Activated T-helper 1 cell treated with anti-CD3 and anti-CD28 coated beads, Interleukin-12 subunit alpha, Interleukin-12 subunit beta, Interleukin-2, Interleukin-4 antibody, amounts not matched to agents 30 ng/mL and 10 ng/mL and 1 ng/mL, durations not matched to agents 14 hours and 24 hours and 36 hours (primary cell): ENCODE measurements at places on chromosomes 4 and X. TPM values are rescaled to one million over a fixed set of nuclear protein-coding genes. Genes with fewer than 3 reads are reported as not detected.

JCHAIN gene
- not detected in 2 replicates for total RNA-seq

ZDHHC15 gene
- 0.24 TPM in 1 of 2 replicates, not detected in the other for total RNA-seq

FGD1 gene
- total RNA-seq: 0.15 and 0.21 TPM in 2 replicates

TIMP1 gene
- total RNA-seq: 61.7 and 70.1 TPM in 2 replicates

TRIML2 gene
- not detected in 2 replicates for total RNA-seq

GRSF1 gene
- total RNA-seq: 124 and 133 TPM in 2 replicates

HCCS gene
- total RNA-seq: 30.6 and 31.2 TPM in 2 replicates

ACSL4 gene
- 76.0 and 77.3 TPM in 2 replicates for total RNA-seq

IL3RA gene
- 4.2 and 5.3 TPM in 2 replicates for total RNA-seq

HDAC6 gene
- total RNA-seq: 44.7 and 56.4 TPM in 2 replicates

HSD17B13 gene
- total RNA-seq: 0.10 TPM in 1 of 2 replicates, not detected in the other

ELMOD2 gene
- total RNA-seq: 10.8 and 15.7 TPM in 2 replicates

SOWAHD gene
- total RNA-seq: 0.21 and 0.34 TPM in 2 replicates

REELD1 gene
- total RNA-seq: 0.22 TPM in 1 of 2 replicates, not detected in the other

CT45A1 gene
- total RNA-seq: not detected in 2 replicates

CTAG2 gene
- not detected in 2 replicates for total RNA-seq

GRXCR1 gene
- not detected in 2 replicates for total RNA-seq

F11 gene
- not detected in 2 replicates for total RNA-seq

ASB11 gene
- not detected in 2 replicates for total RNA-seq

BCOR gene
- 65.2 and 72.0 TPM in 2 replicates for total RNA-seq

TLL1 gene
- not detected in 2 replicates for total RNA-seq

SHOX gene
- not detected in 2 replicates for total RNA-seq

PF4V1 gene
- total RNA-seq: not detected in 2 replicates

SPANXC gene
- not detected in 2 replicates for total RNA-seq

PPARGC1A gene
- total RNA-seq: not detected in 2 replicates

ATP1B4 gene
- total RNA-seq: not detected in 2 replicates

LRAT gene
- not detected in 2 replicates for total RNA-seq

VEGFC gene
- total RNA-seq: not detected in 2 replicates

NRK gene
- total RNA-seq: not detected in 2 replicates

ADGRL3 gene
- total RNA-seq: not detected in 2 replicates

CLDN34 gene
- total RNA-seq: not detected in 2 replicates

PCDH10 gene
- total RNA-seq: not detected in 2 replicates
